ENCODE measurements at places on chromosomes 5 and 9. TPM values are rescaled to one million over a fixed set of nuclear protein-coding genes. Genes with fewer than 3 reads are reported as not detected.

TEX48 gene
- not detected for total RNA-seq

TNPO1 gene
- total RNA-seq, result 72.7 TPM

C5orf58 gene
- not detected for total RNA-seq

PKD2L2 gene
- total RNA-seq, result not detected

SMIM32 gene
- total RNA-seq, result not detected

- peaks cover 24% of the 10 kb centered on the region for H3K4me1 ChIP-seq
- no peak overlapping the region for H3K27ac ChIP-seq
- no peak for DNase-seq
These were observed 7.8 kb downstream of the ROR2 start for GRCh38 chr9:91942201-91942600.

DNA sequence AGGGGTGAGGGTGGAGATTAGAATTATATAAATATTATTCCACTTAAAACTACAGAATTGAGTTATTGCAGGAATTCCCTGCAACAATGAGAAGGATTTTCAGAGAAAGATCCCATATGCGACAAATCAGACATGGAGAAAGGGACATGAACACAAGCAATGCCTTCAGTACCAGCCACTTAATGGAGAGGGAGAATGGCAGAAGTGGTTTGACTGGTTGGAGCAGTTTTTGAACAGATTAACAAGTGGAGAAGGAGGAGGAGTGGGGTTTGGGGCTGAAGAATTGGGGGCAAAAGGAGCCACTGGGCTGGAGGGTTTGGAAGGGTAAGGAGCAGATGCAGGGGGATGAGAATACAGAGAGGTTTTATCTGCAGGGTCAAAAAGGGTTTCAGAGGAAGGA lies 620.9 kb upstream of the PTPRD start:
- no peaks in the 10 kb centered on the region for H3K4me1 ChIP-seq
- no peak overlapping the region for H3K4me3 ChIP-seq
- no peak for DNase-seq
- H3K36me3 ChIP-seq, result no peaks in the 10 kb centered on the region

DNA sequence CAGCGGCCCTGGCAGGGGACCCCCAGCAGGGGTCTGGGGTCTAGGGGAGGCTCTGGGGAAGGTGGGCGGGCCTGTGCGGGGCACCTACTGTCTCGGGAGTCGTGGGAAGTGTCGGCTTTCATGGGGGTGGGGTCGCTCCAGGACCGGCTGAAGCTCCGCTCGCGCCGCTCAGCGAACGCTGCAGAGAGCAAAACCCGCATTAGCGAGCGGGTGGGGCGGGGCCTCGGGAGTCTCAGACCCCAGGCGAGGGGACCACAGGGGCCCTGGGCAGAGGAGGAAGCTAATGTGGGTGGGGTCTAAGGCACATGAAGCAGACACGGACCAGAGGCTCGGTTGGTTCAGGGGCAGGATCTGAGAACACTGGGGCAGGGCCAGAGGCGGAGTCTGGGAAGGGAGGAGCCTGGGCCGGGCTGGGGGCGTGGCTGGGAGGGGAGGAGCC lies 5.5 kb downstream of the NSMF start:
- peak overlapping the region; percentile 38 for H3K4me3 ChIP-seq
- DNase-seq, result no peak
- H3K36me3 ChIP-seq, result peaks cover 9% of the 10 kb centered on the region
- H3K27ac ChIP-seq, result no peak overlapping the region
- H3K4me1 ChIP-seq, result peaks cover 31% of the 10 kb centered on the region
- no peaks in the 10 kb centered on the region for H3K27me3 ChIP-seq

DNA sequence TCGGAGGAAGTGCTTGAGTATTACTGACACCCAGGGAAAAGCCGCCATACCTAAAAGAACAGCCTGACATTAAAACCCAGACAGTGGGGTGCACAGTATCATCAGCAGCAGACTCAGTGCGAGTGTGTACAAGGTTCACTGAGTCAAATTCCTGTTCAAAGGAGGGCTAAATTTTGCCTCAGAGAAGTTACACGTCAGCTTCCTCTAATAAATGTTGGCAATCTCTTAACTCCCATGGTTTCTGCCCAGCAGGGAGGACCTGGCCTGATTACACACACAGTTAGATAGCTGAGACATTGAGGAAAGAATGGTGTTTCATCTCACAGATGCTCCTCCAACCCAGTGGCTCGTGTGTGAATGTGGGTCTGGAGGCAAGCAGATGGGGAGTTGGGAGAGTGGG lies 38.2 kb downstream of the NIPSNAP3B start:
- H3K4me1 ChIP-seq, result no peaks in the 10 kb centered on the region
- no peak for DNase-seq
- H3K27ac ChIP-seq, result no peak overlapping the region
- H3K27me3 ChIP-seq, result no peaks in the 10 kb centered on the region

DNA sequence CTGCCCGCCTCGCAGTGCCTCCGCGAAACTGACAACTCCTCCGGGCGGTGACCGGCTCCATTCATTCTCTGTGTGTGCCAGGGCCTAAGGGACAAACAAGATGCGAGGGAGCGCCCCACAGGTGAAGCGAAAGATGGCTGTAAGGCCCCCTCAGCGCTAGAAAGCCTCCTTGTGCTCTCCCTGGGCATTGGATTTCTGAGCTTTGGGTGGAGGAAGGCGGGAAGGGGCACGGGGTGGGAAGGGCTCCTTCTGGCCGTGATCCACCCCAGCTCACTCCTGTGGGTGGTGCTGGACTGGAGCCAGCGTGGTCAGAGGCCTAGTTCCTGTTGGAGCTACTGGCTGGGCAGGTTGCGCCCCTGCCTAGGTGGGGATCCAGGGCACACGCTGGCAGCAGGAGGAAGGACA lies 943 bp downstream of the GALNT12 start:
- H3K36me3 ChIP-seq, result no peaks in the 10 kb centered on the region
- no peaks in the 10 kb centered on the region for H3K27me3 ChIP-seq

GRCh38 chr9:90860826-90861225 lies 59.2 kb downstream of the SYK start:
- peak; percentile 70 for DNase-seq
- H3K36me3 ChIP-seq, result no peaks in the 10 kb centered on the region
- H3K27ac ChIP-seq, result no peak overlapping the region

DNA sequence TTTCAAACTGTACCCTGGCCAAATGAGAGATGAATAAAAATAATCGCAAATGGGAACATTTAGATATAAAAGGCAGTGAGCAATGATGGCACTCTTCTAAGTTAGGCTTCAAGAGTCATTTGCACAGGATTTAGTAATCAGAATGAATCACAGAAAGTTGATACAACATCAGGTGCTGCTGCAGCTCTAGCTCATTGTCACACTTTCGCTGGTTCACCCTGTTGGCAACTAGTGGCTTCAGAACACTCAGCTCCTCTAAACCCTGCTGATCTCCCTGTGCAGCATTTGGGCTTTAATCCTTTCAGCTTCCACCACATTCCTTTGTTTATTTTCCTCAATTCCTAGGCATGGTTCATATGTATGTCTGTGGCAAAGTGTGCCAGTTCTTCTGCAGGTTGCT lies 2071.2 kb upstream of the CDH6 start:
- no peaks in the 10 kb centered on the region for H3K4me1 ChIP-seq
- DNase-seq, result no peak

GRCh38 chr5:17794815-17795214 lies 160.6 kb downstream of the TAF11L14 start:
- DNase-seq, result no peak
- no peak overlapping the region for H3K27ac ChIP-seq
- H3K36me3 ChIP-seq, result no peaks in the 10 kb centered on the region

DNA sequence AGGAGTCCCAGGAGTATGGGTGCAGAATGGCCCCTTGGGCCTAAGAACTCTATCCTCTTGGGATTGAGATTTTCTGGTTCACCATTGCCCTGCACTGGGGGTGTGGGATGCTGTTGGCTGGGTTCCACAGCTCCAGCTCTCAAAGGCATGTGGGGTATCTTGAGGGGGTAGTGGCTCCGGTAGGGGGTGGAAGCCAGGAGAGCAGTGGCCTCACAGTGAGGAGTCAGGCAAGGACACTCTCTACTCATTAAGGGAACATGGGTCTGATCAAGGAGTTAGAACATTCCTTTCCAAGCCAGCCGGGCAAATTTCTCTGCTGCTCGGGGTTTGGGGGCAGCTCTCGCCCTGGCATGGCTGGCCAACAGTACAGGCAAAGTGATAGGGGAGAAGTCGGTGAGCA lies 33.0 kb downstream of the LARP1 start:
- no peaks in the 10 kb centered on the region for H3K36me3 ChIP-seq
- H3K4me1 ChIP-seq, result peaks cover 56% of the 10 kb centered on the region
- H3K27me3 ChIP-seq, result no peaks in the 10 kb centered on the region
- no peak overlapping the region for H3K27ac ChIP-seq

DNA sequence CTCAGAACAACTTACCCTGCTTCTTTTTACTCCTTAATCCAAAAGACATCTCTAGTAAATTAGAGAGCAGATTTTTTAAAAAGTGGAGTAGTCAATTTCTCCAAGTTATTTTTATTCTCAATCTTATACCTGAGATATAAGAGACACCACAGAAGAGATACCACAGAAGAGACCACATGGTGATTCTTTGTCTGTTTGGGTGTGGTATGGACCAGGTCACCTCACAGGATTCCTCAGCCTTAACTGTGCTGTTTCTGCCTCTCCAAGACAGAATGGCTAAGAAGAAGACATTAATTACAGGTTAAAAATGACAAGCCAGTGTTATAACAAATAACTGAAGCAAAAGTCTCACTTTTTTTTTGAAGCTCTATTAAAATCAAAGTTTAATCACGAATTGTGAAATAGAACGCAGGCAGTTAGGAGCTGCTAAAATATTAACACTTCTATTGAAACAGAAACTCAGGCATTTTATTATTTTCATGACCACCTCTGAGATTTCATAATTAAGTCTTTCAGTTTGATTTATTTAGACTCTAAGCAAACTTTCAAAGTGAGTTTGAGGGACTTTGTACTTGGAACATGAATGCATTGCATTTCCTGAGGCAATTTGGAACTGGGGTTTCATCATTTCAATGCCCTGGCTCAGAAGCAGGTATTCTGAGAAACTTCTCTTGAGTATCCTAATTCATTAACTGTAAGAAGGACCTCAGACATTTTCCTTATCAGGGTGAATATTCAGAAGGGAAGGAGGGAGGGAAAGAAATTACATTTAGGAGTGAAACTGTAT lies 280.7 kb downstream of the KCTD16 start:
- no peaks in the 10 kb centered on the region for H3K4me1 ChIP-seq
- no peak for DNase-seq

- no peak overlapping the region for H3K27ac ChIP-seq
- peaks cover 6% of the 10 kb centered on the region for H3K4me1 ChIP-seq
- H3K27me3 ChIP-seq, result no peaks in the 10 kb centered on the region
- no peaks in the 10 kb centered on the region for H3K36me3 ChIP-seq
- no peak for DNase-seq
- no peak overlapping the region for H3K4me3 ChIP-seq
These were observed 130.4 kb upstream of the CLINT1 start for GRCh38 chr5:157989296-157989695.

- H3K4me1 ChIP-seq, result no peaks in the 10 kb centered on the region
- DNase-seq, result no peak
- H3K27ac ChIP-seq, result no peak overlapping the region
- no peak overlapping the region for H3K4me3 ChIP-seq
These were observed 184.8 kb downstream of the TMEM38B start for GRCh38 chr9:105879181-105879580.

- H3K27ac ChIP-seq, result no peak overlapping the region
- no peak for DNase-seq
- no peak overlapping the region for H3K4me3 ChIP-seq
- H3K36me3 ChIP-seq, result no peaks in the 10 kb centered on the region
These were observed 1026.0 kb upstream of the ARRDC3 start for GRCh38 chr5:92409134-92409533.

DNA sequence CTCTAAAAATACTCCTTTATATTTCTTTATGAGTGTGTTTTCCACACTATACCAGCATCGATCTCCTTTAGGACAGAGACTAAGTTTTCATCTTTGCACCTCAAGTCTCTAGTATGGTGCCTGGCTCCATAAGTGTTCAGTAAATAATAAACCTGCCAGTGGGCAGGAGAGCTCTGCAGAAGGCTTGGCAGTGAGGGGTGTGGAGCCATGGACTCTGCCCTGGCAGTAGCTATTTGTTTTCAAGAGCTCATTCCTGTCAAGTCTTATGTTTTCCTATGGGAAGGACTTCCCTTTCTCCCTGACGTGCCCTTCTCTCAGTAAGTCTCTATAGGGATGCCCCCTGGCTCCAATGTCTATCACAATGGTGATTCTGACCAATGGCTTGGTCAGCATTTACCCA lies 252.2 kb downstream of the PIK3R1 start:
- H3K27ac ChIP-seq, result no peak overlapping the region
- DNase-seq, result no peak
- H3K36me3 ChIP-seq, result no peaks in the 10 kb centered on the region
- no peaks in the 10 kb centered on the region for H3K4me1 ChIP-seq
- H3K4me3 ChIP-seq, result no peak overlapping the region

- H3K27ac ChIP-seq, result no peak overlapping the region
- no peaks in the 10 kb centered on the region for H3K36me3 ChIP-seq
- H3K4me3 ChIP-seq, result no peak overlapping the region
- no peaks in the 10 kb centered on the region for H3K4me1 ChIP-seq
- DNase-seq, result no peak
These were observed 51.0 kb downstream of the FBN2 start for GRCh38 chr5:128487041-128487440.

DNA sequence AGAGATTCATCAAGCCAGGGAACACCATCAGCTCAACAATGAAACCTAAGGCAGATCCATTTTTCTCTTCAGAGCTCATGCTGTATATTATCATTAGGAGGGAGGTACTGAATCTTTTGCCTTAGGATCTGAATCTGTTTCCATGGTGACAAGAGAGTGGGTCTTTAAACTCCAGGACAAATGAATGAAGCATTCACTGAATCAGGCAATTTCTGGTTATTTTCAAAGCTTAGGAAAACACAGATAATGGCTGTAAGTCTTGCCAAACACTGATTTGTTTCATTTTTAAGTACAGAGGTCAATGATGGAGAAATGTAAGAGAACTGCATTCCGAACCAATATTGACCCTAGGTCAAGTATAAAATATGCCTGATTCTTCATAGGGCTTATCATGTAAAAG lies 84.9 kb downstream of the GNA14 start:
- H3K4me1 ChIP-seq, result no peaks in the 10 kb centered on the region
- no peak for DNase-seq
- H3K27ac ChIP-seq, result no peak overlapping the region
- H3K27me3 ChIP-seq, result no peaks in the 10 kb centered on the region
- H3K4me3 ChIP-seq, result no peak overlapping the region

- DNase-seq, result no peak
- H3K4me1 ChIP-seq, result no peaks in the 10 kb centered on the region
- no peaks in the 10 kb centered on the region for H3K36me3 ChIP-seq
- H3K27me3 ChIP-seq, result no peaks in the 10 kb centered on the region
These were observed 16.8 kb downstream of the NIPAL4 start for GRCh38 chr5:157476702-157477408.

GRCh38 chr9:22158927-22159346 lies 149.8 kb upstream of the CDKN2B start:
- H3K4me1 ChIP-seq, result peaks cover 16% of the 10 kb centered on the region
- DNase-seq, result no peak
- no peaks in the 10 kb centered on the region for H3K36me3 ChIP-seq
- no peak overlapping the region for H3K27ac ChIP-seq
- no peaks in the 10 kb centered on the region for H3K27me3 ChIP-seq

DNA sequence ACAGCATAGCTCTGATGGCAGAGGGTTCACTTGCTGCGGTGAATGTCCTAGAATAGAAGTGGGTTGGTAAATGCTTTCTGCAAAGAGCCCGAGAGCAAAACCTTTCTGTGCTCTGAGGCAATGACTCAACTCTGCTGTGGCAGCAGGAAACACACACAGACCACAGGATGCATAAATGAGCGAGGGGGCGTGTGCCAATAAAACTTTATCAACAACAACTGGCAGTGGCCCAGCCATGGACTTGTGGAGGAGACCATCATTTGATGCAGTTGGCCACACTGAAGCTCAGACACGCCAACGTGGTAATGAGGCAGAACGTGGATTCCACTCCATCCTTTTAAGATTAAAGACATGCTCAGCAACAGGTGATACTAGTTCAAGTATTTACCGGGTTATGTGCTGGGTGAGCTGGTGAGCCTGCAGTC lies 6.8 kb downstream of the MRPL36 start:
- DNase-seq, result no peak
- no peaks in the 10 kb centered on the region for H3K27me3 ChIP-seq
- H3K4me1 ChIP-seq, result peaks cover 7% of the 10 kb centered on the region
- no peaks in the 10 kb centered on the region for H3K36me3 ChIP-seq
- no peak overlapping the region for H3K27ac ChIP-seq
